ENCODE measurements at places on chromosomes 1 and 21.

- DNase-seq: no peak
Measured at GRCh38 chr1:51100264-51100880, 1.7 kb upstream of the C1orf185 start.

GRCh38 chr21:46226920-46227599, 1.5 kb downstream of the LSS start:
- no peak for DNase-seq

- no peak for DNase-seq
Measured at GRCh38 chr1:222970040-222970439, 155.2 kb downstream of the DISP1 start.

- DNase-seq: no peak
Measured at GRCh38 chr21:41169701-41170100, 1.7 kb downstream of the BACE2 start.

GRCh38 chr1:107175102-107175909, 34.5 kb downstream of the NTNG1 start:
- DNase-seq: no peak

DNA sequence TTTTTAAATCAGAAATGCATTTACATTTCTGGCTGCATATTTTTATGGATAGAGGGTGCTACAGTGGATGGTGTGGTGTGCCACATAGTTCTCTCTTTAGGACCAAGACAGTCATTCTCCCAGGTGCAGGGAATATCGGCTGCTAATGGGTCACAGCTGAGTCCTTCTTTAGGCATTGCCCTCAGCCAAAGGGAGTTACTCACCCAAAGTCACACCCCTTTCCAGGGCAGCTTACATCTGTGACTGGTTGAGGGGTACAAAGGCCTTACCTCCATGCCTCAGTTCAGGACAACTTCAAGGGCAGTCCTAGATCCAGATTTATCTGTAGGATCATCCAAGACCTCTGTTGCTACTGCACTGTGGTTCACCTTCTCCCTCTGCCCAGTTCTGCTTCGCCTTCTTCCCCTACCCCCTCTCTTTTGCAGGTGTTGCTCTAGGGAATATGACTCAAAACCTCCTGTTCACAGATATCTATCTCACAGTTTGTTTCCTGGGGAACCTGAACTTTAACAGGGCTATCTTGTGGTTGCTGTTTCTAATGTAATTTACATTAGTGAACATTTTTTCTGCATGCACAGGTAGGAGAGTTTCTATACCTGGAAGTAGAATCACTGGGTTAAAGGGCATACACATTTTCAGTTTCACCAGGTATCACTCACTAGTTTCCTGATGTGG, 413.9 kb downstream of the RPS6KC1 start:
- no peak for DNase-seq

GRCh38 chr1:26363549-26364448, 8.8 kb downstream of the ZNF683 start:
- peak; percentile 87 for DNase-seq

- no peak for DNase-seq
Measured at GRCh38 chr1:170290991-170291390, 145.2 kb downstream of the NTMT2 start.

- DNase-seq: no peak
Measured at GRCh38 chr1:43069461-43070050, 102.5 kb downstream of the EBNA1BP2 start.

DNA sequence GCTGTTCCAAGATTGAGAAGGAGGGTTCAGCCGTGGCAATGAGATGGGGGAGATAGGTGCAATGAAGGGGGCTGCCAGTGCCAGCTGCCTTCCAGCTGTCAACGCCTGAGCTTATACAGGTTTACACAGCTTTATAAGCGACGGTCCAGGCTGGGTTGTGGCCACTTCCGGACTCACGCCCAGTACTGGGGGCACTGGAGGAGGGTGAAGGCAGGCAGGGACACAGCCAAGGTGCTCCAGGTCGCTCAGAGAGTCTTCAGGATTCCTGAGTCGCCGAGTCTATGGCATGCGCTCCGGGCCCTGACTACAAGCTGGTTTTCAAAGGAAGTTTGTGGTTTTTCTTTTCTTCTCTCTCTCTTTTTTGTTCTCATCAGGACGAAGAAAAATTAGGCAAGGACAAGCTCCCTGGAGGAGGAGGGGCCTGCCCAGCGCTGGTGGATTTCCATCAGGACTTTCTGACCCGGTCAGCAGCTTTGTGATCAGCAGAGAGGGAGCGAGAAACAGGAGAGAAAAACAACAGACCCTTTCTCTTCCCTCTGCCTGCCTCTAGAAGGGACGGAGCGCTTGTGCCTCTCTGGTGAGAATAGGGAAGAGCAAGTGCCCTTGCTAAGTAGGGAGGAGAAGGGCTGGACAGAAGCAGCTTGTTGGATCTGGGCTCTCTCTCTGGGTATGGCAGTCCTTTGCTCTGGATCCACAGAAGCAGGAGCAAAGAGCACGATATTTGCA, at the start of gene MINDY1:
Gene MINDY1 (minus strand): TSS at position 576 of the 726 bp plus-strand sequence. CDS start 4,285 bp downstream, outside the sequence.
- DNase-seq: peak; percentile 25

GRCh38 chr21:17529648-17530047, 16.8 kb downstream of the CXADR start:
- DNase-seq: no peak

GRCh38 chr1:48031676-48032075, 34.5 kb upstream of the TRABD2B start:
- no peak for DNase-seq

DNA sequence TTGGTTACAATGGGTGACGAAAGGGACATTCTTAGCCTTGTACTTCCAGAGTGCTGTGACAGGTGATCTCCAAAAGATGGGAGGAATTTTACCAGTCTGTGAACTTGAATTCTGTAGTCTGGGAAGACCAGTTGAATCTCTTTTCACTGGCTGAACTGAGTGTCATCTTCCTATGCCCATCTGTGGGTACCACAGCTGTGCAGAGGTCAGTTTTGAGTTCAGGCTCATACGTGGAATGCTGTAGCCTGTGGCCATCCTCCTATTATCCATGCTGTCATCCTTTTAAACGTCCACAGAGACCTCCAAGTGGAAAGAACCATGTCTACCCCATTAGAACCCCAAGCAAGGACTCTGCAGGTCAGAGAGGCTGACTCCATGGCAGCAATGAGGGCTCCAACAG, 32.1 kb downstream of the TMEM51 start:
- DNase-seq: no peak

- DNase-seq: no peak
Measured at GRCh38 chr21:25079053-25079452, 528.2 kb downstream of the MRPL39 start.

DNA sequence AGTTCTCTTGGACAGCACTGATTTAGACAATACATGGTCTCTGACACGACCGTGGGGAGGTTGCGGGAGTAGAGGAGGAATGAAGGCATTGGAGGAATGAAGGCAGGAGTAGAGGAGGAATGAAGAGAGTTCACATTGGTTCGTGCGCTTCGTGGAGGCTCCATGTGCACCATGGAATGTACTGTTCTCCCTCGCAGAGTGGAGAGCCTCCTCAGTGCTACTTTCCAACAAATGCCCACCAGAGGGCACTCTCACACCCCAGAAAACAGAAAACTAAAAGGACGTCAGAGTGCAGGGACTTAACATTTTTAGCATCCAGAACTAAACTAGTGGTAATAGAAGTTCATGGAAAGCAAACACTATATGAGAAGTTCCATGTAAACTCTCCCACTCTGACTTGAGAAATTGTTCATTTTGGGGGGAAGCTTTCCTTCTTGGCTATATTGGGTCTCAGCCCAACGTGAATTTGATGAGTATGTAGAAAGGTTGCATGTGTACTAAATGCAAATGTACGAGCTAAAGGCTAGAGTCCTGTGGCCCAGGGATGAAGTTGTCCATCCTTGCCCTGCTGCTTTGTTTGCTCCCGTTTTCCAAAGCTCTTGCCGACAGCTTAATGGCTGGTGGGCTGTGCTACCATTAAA, 211.6 kb downstream of the LMX1A start:
- peak; percentile 30 for DNase-seq

GRCh38 chr1:154324241-154324640, 1.1 kb upstream of the ATP8B2 start:
- no peak for DNase-seq

- DNase-seq: peak; percentile 30
Measured at GRCh38 chr1:91529856-91530255, 29.2 kb downstream of the CDC7 start.

GRCh38 chr1:24226749-24227148, 39.7 kb upstream of the IFNLR1 start:
- no peak for DNase-seq

DNA sequence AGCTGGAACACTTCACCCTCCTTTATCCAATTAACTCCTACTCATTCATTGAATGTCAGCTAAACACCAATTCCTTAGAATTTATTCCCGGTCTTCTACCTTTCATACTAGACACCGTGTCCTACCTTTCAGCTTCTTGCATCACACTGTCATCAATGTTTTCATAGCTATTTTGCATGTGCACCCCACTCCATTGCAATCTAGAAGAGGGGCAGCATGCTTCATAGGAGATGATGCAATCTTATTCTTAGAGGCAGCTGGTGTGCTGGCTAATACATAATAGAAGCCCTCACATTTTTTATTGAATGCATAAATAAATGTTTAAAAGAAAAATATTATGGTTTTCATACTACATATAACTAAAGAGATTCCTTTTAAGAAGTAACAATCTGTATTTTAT, 123.6 kb downstream of the DSCAM start:
- no peak for DNase-seq

DNA sequence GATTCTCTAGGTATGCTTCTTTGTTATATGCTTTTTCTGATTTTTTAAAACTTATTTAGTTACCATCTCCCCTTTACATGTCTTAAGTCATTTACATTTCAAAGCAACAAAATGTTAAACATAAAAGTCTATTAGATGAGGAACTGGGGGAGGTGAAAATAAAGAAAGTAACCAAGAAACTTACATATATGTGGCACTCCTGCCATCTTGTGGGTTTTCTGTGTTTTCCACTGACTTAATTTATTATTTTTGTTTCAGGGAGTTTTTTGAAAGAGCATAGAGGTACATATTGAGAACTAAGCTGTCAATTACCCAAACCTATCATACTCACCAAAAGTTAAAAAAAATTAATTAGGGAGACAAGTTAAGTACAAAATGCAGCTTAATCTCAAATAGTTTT, 1531.1 kb downstream of the MRPL39 start:
- DNase-seq: no peak

DNA sequence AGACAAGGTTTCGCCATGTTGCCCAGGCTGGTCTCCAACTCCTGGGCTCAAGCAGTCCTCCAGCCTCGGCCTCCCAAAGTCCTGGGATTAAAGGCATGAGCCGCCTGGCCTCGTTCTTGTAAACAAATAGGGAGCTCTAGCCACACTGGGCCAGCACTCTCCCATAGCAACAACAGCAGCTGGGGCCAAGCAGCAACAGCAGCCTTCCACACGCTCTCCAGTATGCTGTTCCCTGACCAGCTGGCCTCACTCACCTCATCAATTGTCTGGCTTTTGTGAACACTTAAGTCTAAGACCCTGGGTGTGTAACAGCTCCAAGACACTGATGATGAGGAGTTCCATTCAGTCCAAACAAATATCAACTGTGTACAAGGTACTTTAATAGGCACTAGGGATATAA, 16.9 kb upstream of the GLIS1 start:
- DNase-seq: no peak

- DNase-seq: no peak
Measured at GRCh38 chr1:228293393-228293792, 85.5 kb downstream of the OBSCN start.

GRCh38 chr1:17198476-17199258, 6.3 kb upstream of the PADI1 start:
- no peak for DNase-seq

GRCh38 chr1:94481473-94481933, 60.1 kb downstream of the F3 start:
- DNase-seq: peak; percentile 48

GRCh38 chr1:176183618-176184017, 23.5 kb downstream of the COP1 start:
- no peak for DNase-seq

DNA sequence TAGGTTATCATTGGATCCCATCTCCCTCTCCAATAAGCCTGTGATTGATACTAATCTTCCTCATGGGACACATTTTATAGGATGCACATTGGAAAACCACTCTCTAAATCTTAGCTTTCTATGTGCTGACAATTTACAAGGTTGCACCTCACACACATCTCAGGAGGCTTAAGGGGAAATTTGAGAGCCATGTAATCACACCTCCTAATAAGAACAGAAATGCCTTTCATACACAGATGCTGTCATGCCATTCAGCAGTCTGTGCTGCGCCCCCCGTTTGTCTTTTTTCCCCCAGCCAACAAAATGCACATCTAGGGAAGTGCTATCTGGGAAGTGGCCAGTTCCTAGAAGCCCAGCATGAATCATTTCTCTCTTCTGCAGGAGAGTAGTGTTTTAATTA, 154.5 kb downstream of the ST6GALNAC5 start:
- no peak for DNase-seq

DNA sequence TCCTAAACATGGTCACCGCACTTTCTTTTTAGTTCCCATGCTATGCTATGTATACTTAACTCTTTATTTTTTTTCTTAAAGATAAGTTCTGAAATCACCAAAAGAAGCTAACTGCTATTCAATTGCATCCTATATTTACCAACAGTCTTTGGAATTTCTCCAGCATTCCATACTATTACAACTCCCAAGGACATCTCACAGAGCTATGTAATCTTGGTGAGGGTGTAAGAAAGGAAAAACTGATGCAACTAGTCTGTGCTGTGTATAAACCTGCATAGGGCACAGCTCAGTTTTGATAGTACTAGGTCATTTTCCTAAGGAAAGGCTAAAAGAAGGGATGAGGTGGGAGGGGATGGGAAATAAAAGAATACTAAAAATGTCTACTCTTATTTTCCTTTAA, 78.0 kb downstream of the PTPN14 start:
- no peak for DNase-seq

GRCh38 chr21:34907461-34908418, 141.4 kb downstream of the RUNX1 start:
- DNase-seq: no peak

DNA sequence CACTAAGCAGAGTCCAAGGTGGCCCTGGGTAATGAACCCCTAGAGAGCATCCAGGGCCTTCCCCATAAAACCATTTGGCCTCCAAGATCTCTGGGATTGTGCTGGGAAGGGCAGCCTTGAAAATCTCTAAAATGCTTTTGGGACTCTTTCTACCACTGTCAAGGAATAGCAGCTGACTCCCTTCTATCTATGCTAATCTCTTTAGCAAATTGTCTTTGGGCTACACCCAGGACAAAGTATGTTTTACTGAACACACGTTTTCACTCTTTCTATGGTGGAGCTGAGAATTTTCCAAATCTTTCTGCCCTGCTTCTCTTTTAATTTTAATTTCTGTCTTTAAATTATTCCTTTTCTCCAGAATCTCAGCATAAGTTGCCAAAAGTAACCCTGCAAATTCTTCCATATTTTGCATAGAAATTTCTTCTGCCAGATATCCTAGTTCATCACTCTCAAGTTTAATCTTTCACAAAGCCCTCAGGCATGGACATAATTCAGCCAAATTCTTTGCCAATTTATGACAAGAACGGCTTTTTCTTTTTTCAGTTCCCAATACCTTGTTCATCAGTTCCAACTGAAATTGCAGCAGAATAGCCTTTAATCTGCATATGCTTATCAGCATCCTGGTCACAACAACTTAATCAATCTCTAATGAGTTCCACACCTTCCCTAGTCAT, 687.0 kb upstream of the ADGRL4 start:
- no peak for DNase-seq

Data from CD4-positive, alpha-beta T cell treated with Interleukin-15 for 4 hours (primary cell).